ENCODE measurements at places on chromosomes 11 and 22.

DNA sequence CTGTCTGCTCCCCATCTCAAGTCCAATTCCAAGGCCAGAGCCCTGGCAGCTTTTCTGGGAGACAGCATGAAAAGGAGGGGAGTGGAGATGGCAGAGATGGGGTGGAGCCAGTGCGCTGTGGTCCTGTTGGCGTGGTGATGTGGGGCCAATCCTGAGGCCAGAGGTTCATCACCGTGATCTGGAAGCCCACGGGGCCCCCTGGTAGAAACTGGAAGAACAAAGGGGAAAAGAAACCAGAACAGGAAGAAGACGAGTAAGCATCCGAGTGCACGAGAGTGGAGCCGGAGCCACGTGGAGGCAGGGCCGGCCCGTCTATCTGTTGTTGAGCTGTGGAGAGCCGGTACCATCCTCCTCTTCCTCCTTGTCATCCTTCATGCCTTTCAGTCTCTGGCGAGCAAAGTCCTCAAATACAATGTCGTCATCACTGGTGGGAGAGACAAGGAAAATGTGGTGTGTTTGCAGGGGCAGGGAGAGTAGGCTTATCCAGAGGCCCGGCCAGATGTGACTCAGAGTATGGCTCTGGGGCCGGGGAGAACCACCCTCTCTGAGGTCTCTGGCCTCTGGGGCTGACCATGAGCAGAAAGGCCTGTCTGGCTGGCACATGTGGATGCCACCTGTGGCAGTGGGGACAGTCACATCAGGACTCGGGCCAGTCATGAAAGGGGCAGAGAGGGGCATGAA lies 25.4 kb downstream of the TPBGL start:
- no peak for ATAC-seq

DNA sequence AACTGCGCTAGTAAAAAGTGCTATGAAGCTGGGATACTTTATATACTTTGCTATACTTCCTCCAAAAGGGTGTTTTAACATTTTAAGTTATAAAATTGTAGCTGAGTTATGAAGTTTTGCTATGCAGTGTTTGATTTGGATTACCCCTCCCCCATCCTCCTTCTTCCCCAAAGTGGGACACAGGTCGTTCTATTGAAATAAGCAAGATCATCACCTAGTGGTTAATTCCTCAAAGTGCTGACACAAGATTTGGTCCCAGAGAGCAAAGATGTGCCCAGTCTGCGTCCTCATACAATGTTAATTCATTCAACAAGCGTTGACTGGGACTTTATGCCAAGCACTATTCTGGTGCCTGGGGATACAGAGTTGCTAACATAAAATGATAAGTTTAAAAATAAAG lies 78.5 kb downstream of the SPON1 start:
- ATAC-seq: no peak

DNA sequence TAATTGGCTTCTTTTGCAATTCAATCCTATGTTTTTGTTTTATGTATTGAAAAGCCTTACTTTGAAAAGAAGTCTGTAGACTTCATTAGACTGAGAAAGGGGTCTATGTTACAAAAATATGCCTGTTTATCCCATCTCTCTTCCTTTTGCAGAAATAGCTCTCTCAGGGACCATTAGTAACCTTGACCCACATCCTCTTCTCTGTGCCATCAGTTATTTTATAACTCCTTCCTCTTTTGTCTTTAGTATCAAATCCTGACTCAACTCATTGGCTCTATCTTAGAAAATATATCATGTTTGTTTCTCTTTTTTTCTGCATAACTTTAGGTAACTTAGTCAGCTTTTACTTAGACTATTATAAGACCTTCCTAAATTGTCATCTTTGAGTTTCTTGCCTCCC lies 20.3 kb downstream of the ZC3H12C start:
- no peak for ATAC-seq

DNA sequence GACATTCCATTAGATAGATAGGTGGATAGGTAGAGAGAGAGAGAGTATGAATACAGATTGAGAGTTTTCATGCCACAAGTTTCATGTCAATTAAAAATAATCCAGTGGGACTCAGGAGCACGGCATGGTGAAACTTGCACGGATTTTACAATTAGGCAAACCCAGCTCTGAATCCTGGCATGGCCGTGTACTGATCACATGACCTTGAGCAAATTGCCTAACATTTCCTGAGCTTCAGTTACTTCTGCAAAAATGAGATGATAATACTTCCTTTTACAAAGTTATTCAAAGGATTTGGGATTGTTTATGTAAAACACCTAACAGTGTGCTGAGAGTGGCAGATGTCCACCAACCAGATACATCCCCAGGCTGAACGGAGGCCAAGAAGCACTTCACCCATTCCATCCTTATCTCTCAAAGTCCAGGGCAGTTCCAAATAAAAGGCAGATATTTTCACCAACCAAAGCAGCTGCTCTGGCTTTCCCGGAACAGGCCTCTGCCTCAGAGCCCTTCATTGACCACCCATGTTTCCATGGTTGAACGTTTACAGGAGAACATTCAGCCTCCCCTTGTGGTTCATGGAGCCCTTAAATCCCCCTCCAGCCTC lies 17.9 kb downstream of the APLNR start:
- ATAC-seq: no peak

GRCh38 chr11:116037861-116038260 lies 533.6 kb upstream of the CADM1 start:
- no peak for ATAC-seq

- no peak for ATAC-seq
These were observed 1093.3 kb downstream of the BRD1 start for GRCh38 chr22:48734359-48734758.

GRCh38 chr11:48004456-48004855 lies 24.1 kb downstream of the PTPRJ start:
- ATAC-seq: no peak

- ATAC-seq: no peak
These were observed 11.2 kb downstream of the IL10RA start for GRCh38 chr11:117997406-117997805.

GRCh38 chr11:64356498-64357411 lies 2.2 kb upstream of the RPS6KA4 start:
- no peak for ATAC-seq

Data from activated CD4-positive, CD25-positive, alpha-beta regulatory T cell treated with anti-CD3 and anti-CD28 coated beads, Interleukin-2, amount 50 U/mL, for 24 hours (primary cell).